ENCODE measurements at places on chromosomes 6 and 20.

GRCh38 chr20:62236766-62237513 lies 1.4 kb upstream of the OSBPL2 start:
- no peak for DNase-seq

- DNase-seq, result peak; percentile 67
Observed at GRCh38 chr20:50191065-50191543, 474 bp downstream of the CEBPB start.

DNA sequence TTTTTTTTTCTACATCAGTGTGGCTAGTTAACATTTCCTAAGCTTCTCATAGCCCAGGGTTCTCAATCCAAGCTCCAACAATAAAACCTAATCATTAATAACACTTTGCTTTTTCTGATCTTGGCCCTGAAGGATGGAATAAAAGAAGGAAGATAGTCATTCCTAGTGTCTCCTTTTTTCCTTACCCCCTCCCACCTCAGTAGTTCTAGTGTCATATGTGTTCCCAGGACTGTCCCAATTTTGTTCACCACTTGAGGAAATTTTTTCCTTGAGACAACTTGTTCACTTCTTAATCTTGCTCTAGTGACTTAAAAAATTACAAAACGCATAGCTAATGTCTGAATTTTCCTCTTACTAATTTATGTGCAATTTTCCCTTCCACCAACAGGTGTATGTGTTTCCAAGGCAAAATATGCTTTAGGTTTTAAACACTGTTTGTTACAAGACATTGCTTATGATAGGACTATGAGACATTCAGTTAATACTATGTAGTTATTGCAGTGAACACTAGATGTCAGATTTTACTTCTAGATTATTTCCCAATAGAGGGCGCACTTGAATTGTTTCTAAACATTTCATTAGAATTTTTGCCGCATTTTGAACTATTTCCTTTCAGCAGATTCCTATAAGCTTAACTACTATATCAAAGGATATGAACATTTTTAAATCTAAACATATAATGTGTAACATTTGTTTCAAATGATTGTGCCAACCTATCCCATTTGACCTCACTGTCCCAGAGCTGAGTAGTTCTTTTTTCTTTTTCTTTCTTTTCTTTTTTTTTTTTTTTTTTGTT lies 18.5 kb upstream of the C6orf141 start:
- DNase-seq, result peak; percentile 74

GRCh38 chr6:18533793-18534192 lies 146.6 kb downstream of the RNF144B start:
- DNase-seq, result no peak

- DNase-seq, result no peak
Observed at GRCh38 chr6:158854214-158855101, 35.3 kb upstream of the EZR start.

DNA sequence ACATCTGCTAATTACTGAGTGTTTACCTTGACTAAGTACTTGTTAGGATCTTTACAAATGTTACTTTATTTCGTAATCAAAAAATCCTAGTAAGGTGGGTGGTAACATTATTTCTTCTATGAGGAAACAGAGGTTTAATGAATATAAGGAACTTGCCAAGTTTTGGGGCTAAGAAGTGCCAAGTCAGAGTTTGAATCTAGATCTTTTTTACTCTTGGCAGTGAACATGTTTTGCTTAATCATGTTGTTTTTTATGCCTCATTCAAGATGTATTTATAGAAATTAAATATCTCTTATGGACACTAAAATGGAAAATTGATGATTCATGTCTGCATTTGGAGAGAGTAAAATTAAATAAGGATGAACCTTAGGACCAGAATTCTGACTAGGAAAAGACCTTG lies 393.7 kb downstream of the UTRN start:
- no peak for DNase-seq

DNA sequence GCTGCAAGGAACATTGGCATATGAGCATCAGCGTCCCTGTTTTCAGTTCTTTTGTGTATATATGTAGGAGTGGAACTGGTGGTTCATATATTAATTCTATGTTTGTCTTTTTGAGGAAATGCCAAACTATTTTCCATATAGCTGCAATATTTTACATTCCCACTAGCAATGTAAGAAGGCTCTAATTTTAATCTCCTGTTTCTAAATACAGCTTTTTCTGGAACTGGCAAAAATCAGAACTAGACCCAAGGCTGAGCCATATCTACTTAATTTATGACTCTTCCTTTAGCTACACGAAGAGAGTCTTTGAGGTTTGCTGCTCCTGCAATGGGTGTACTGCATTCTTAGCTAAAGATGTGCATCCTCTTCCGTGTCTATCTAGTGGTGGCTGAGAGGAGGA lies 50.5 kb upstream of the SLC17A4 start:
- no peak for DNase-seq

GRCh38 chr20:49914310-49915117 lies 815 bp downstream of the SPATA2 start:
- DNase-seq, result peak; percentile 57

DNA sequence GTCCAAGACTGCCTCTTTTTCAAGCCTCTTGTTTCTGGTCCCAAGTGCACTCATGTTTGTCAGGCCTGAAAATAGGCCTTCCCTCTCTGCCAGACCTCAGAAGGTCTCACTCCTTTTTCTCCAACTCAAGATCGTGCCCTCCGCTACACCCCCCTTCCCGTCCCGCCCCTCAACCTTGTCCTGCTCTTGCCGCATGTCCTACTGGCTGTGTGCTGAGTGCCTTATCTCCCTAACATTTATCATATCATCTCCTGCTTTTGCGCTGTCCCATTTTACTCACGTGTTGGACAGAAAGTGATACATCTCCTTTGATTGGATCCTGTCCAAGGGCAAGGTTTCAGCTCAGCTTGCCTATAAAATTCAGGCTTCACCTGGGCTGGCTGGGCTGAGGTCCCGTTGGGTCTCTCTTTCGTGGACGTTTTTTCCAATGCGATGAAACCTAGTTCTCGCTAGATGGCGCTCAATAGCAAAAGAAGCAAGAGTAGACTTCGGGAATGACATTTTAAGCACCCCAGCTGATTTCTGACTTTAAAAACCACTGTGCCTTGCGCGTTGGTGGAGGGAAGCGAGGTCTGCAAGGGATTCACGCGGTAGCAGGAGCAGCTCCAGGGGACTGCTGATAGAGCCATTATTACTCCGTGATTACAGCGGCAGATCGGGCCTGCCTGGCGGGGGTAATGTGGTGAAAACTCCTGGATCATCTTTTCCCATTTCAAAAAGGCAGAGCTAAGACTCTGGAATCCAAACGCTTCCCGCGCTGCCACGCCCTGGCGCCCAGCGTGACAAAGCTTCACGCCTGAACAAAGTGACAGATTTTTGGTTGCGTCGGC lies 137.6 kb downstream of the IMPG1 start:
- DNase-seq, result peak; percentile 73

DNA sequence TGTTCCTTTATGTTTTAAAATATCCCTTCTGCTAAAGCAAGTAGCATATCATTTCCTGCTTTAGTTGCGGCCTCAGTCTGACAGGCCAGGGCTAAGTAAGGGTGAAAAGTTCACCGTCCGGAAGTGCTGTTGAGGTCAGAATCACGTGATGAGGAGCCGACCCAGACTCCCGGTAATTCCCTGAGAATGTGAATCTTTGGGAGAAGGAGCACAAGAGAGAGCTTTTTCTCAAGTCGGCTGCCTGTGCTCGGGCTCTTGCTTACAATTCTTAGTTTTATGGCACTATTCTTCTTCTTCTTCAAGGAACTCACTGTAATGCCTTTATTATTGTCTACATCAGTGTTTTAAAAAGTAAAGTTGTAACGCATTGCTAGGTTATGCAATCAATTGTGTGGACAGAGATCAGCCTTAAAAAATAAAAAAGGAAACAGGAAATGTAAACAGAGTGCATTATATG lies 309.3 kb downstream of the PRL start:
- DNase-seq, result peak; percentile 72

- DNase-seq, result peak; percentile 23
Observed at GRCh38 chr6:52611833-52612232, 35.0 kb upstream of the TRAM2 start.
